Fibroblast of the conjunctiva (primary cell): ENCODE measurements at places on chromosomes 2 and 18.

DNA sequence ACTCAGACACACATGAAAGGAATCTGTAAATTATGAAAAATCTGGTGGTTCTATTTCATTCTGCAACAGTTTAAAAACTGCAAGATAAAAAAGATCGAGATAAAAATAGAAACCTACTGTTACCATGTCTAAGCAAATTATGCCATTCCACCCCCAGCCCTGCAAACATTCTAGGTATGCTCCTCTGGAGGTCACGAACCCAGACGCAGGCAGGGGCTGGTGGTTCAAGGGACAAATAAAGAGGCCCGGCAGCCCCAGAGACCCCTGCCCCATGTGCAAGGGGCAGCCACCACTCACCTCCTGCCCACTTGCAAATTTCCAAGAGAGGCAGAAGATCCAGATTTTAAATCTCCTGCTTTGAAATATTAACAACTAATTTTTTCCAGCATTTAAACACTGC lies 210.5 kb downstream of the ANAPC1 start:
- no peak for DNase-seq

DNA sequence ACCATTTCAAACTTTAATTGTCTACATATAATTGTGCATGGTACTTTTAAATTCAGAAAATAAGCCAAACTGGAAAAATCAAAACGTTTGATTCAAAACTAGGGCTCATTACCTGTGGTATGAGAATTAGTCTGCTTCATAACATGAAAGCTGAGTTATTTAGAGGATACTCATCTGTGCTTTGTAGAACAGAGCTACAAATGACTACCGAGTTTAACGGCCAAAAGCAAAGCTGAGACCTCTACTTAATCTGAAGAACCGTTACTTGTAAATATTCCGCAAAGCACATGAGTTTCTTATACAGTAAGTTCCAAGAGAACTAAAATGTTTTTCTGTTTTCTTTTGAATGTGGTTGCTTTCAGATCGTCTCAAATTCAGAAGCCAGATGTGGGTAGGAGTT lies 123.7 kb upstream of the SMAD7 start:
- no peak for DNase-seq

- no peak for DNase-seq
Measured at GRCh38 chr2:31909661-31910060, 101.1 kb downstream of the MEMO1 start.

GRCh38 chr18:78169174-78169864 lies 810.3 kb upstream of the SALL3 start:
- DNase-seq = no peak

GRCh38 chr2:20150110-20150706 lies 74.7 kb downstream of the SDC1 start:
- DNase-seq = no peak

GRCh38 chr18:51006061-51006818 lies 23.8 kb upstream of the SMAD4 start:
- no peak for DNase-seq
